ENCODE measurements at places on chromosomes 1 and 21.

- no peak for DNase-seq
Observed at GRCh38 chr1:228141226-228142044, 1.4 kb downstream of the GUK1 start.

GRCh38 chr21:42343556-42343955, 7.2 kb downstream of the TFF2 start:
- no peak for DNase-seq

DNA sequence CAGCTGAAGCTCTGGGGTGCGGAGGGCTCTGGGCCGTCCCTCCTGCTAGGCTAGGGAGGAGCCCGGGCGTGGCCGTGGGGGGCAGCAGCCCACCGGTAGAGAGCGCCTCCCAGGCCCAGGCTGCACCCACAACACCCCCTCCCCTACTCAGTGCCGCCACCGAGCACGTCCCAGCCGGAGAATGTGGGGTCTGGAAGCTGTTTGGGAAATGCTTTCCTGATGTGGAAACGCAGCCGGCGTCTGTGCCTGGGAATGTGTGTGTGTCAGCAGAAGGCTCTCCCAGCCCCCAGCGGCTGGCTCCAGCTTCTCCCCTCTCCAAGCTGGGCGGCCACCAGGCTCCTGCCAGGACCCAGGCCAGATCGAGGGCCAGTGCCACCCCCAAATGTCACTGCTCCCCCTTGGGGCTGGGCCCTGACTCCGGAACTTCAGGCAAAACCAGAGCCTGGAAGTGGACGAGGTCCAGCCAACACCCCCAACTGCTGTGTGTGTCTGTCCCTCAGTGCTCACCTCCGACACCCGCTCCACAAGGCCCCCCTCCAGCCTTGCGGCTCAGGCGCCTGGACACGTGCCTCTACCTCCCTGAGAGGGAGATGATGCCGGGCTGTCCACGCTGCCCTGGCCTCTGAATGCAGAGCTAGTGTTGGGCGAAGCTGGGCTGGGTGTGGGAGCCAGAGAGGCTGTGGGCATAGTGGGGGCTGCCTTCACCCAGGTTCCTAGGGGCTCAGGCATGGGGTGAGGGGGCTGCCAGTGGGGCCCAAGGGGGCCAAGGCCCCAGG, 74.7 kb downstream of the MEGF6 start:
- DNase-seq = no peak

DNA sequence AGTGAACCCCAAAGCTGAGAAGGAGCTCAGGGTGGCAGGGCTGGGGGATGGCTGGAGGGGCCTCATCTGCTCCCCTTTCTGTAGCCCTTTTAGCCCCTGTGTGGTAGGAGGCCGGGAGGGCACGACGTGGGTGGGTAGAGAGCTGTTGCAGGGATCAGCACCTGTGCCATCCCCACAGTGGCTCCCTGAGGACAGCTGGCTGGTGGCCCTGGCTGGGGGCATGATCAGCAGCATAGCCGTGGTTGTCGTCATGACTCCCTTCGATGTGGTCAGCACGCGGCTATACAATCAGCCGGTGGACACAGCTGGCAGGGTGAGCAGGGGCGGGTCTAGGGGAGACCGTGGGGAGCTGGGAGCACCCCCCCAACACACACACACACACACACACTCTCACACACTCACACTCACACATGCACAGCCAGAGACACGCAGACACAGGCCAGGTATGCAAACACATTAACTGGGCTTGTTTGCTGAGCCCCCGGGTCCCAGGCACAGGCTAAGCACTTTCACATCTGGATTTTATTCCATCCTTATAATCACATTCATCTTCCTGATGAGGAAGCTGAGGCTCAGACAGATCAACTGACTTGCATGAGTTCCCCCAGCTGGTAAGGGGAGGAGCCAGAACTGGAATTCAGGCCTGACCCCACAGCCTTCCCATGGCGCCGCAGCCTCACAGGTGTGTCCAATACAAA, 2.5 kb downstream of the SLC25A34 start:
- DNase-seq = no peak

- no peak for DNase-seq
Observed at GRCh38 chr1:40808444-40808843, 24.9 kb downstream of the KCNQ4 start.

GRCh38 chr1:226369110-226369509, 38.8 kb downstream of the PARP1 start:
- no peak for DNase-seq

GRCh38 chr1:6987940-6988339, 202.7 kb downstream of the CAMTA1 start:
- DNase-seq = no peak

DNA sequence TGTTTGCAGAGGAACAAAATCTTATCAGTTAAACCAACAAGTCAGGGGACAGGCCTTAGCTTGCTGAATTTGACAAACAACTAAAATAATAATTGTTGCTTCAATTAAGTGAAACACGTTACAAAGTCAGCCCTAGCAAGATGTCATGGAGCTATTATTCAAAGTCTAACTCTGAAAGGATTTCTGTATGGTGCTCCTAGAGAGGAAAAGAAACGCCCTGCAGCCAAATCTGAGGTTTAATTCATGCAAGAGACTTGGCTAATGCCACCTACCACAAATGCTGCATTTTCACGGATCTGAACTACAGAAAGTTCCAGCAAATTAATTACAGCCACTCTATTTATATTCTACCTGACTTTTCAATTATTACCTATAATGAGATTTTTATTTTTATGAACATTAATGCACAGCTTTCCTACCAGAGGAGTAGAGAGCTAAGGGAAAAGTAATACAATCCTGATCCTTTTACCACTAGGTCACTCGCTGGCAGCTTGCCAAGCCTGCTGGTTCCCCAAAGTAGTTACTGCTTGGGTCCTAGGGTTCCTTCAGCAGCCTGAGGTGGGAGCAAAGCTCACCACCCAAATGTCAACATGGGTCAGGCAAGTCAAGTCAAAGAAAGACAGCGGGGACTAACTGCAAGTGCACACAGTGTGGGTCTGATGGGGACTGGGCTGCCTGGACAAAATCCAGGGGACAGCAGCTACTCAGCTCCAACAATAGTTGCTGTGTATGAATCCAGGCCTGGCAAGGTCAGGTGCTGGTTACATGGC, 8.5 kb downstream of the COLGALT2 start:
- no peak for DNase-seq

DNA sequence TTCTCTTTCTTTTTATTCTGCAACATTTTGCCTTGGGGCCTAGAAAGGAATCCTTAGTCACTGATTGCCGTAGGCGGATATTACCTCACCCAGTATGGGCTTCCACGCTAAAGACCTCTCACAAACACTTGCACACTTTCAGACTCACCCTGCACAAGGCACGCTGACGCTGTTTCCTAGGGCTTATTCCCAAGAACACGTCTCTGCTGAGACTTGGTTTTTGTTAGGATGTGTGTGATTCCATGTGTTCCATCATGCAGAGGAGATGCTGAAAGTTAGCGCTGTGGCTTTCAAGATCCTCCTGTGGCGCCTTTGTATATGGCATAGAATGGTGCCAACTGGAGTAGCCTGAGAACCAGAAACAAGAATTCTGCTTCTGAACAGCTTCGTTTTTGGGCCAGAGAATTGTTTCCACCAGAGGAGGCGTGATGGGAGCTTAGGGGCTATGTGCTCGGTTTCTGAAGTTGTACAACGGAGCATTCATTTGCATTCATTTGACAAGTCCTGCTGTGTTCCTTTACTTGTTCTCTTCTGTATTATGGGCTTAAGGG, 297.0 kb downstream of the DISC1 start:
- DNase-seq = no peak

DNA sequence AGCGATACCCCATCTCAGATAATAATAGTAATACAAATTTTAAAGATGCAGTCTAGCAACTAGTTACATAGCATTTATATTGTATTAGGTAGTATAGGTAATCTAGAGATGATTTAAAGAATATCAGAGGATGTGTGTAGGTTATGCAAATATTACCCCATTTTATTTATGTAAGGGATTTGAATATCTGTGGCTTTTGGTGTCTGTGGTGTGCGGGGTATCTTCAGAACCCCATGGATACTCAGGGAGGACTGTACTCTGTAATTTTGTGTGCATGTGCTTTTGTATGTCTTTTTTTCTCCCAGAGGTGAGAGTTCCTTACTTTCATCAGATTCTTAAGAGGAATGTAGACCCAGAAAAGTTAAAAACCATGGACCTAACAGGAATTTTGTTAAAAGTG, 12.8 kb downstream of the RNF2 start:
- DNase-seq = no peak

DNA sequence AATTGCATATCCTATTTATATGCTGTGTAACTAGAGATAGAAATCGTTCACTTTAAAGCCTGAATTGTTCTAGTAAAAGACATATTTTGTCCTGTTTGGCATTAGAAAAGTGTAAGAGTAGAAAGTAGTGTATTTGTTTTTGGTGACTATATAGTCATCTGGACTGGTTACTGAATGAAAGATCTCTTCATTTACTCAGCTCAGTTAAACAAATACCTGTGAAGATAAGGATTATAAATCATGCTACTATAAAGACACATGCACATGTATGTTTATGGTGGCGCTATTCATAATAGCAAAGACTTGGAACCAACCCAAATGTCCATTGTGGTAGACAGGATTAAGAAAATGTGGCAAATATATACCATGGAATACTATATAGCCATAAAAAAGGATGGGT, 125.1 kb downstream of the PLA2G4A start:
- DNase-seq = no peak

DNA sequence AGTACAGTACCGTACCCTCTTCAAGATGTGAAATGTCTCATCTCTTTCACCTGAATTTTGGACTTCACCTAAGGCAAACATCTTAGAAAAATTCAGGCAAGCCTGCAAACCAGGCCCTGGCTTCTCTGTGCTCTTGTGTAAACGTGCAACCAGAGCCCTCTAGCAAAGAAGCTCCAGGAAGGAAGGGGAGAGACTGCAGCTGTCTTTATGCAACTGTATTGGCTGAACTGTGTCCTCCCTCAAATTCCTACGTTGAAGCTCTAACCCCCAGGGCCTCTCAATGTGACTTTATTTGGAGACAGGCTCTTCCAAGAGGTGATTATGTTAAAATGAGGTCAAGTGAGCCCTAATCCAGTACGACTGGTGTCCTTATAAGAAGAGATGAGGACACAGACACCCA, 60.3 kb downstream of the SLC45A1 start:
- DNase-seq = no peak

GRCh38 chr1:240021709-240022108, 70.0 kb upstream of the FMN2 start:
- DNase-seq = no peak

GRCh38 chr1:27887215-27888021, 15.1 kb downstream of the THEMIS2 start:
- DNase-seq = no peak

DNA sequence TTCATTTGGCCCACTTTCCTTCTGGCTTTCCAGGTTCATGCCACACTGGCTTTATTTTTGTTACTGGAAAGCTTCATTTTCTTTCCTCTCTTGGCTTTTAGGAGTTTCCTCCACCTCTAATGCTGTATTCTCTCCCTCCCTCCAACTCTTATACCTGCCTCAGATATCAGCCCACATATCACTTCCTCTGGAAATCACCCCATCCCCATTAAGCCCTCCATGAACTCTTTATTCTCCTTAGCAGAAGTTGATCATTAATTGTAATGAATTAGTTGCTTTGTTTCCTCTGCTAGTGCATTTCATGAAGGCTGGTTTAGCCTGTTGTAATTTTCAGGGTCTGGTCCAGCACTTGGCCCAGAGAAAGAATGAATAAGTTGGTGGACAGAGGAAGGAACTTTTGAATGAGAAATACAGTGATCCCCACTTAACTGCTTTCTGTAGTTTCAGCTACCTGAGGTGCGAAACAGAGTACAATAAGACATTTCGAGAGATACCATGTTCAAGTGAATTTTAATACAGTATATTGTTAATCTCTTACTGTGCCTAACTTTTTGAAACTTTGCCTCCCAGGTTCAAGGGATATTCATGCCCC, 1.7 kb downstream of the SOAT1 start:
- no peak for DNase-seq

DNA sequence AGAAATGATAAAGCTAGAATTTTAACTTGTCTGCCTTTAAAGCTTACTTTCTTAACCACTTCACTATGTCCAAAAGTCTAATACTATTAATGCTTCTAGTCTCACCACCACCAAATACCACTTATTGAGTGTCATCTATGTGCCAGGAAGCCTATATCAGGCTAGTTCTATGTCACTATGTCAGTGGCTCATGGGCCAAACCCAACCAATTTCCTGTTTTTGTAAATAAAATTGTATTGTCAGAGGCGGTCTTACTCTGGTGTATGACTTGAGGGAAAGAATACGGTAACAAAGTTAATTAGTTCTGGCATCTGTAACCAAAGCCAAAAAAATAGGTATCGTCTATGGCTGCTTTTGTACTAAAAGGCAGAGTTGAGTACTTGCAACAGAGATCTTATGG, 14.8 kb downstream of the F5 start:
- no peak for DNase-seq

DNA sequence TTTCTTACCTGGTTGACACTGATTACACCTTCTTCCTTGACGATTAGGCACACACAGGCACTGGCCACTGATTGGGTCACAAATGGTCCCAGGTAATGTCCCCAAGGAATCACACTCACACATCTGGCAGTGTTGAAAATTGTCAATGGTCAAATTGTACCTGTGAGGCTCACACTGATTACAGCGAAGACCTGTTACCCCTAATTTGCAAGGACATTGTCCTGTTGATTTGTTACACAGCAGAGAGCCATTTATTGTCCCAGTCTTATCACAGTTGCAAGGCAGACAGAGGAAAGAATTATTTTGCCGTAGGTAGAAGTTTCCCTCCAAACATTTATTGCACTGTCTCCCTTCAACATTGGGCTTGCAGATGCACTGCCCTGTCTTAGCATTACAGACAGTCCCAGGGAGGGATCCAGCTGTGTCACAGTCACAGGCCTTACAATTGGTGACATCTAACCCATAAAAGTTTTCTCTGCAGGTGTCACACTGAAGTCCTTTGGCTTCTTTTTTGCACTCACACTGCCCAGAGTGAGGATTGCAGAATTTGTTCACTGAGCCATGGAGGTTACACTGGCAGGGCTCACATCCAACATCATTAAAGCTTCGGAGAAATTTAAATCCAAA, 176.6 kb downstream of the USH2A start:
- no peak for DNase-seq

GRCh38 chr1:240941701-240942370, 329.9 kb upstream of the GREM2 start:
- no peak for DNase-seq

DNA sequence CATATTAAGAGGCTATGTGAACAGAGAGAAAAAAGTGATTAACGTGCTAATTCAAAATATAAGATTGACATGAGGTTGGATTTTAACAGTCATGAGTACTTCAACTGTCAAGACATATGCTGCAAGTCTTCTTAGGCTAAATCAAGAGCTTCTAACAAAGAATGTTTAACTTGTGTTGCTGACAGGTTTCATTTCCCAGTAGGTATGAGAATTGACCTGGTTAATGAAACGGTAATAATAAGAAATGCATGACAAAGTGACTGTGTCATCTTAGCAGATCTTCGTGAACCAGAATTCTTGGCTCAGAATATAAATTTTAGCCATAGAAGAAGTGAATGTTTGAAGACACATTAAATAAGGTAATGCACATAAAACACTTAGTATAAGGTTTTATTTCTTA, 132.6 kb upstream of the PTGFR start:
- no peak for DNase-seq
